H54 (cell line): ENCODE measurements at places on chromosomes 5 and 9.

DNA sequence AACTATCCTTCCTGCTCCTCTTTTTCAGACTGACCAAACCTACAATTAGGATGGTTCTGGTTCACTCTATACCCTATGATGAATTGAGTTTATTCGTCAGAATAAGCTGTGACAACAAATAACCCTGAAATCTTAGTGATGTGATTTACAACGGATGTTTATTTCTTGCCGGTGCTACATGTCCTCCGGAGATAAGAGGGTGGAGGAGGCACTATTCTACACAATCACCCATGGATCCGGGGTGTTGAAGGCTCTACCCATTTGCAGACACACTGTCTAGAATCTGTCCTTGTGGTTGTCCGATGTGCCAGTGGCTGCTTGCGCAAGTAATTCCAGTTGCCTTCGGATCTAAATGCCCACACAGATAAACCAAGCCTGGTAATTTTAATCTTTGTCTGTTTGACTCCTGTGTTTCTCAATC, 44.7 kb downstream of the CDC14B start:
- no peak for DNase-seq

DNA sequence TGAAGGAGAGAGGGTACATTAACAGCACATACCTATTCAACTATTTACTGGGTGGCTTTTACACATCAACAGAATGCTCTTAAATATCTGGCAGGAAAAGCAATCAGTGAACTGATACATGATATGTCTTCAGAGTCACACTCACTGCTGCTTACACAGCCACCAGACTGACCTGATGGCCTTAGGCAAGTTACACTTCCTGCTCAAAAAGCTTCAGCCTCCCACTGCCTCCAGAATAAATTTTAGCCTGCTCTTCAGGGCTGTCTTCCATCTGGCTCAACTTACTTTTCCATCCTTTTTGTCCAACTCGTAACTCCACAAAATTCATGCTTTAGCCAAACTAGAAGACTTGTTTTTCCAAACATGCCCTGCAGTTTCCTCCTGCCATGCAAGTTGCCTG, 10.7 kb downstream of the LOX start:
- no peak for DNase-seq

- DNase-seq, result no peak
Measured at GRCh38 chr5:88113429-88113828, 155.2 kb downstream of the TMEM161B start.

GRCh38 chr9:77020413-77021290, 1.2 kb downstream of the FOXB2 start:
- no peak for DNase-seq

- DNase-seq, result no peak
Measured at GRCh38 chr9:104775574-104775936, 11.6 kb downstream of the NIPSNAP3B start.

DNA sequence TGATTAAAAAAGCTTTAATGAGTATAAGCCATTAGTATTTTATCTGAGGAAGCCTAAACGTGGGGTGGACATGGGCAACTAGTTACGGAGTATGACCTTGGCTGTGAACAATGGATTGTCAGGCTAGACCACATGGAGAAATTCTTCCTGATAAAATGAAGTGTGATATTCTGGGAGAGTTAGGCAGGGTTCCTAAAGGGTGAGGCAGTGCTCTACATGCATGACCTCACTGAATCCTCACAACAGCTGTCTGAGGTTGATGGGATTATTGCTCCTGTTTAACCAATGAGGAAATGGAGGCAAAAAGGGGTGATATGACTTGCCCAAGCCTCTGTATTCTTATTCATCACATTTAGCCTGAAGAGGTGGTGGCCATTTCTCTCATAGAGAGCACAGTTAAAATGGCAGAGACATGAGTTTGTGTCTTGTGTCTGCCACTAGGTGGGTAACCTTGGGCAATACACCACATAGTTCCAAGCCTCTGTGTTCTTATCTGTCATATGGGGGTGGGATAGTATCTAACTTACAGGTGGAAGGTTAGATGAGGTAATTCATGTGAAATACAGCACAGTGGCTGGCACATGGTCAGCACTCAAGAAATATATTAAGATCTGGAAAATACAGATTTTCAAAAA, 96.1 kb upstream of the NR3C1 start:
- DNase-seq, result no peak

GRCh38 chr5:6402939-6403338, 24.6 kb upstream of the MED10 start:
- DNase-seq, result no peak

- no peak for DNase-seq
Measured at GRCh38 chr9:131529597-131530545, 1.2 kb downstream of the UCK1 start.

DNA sequence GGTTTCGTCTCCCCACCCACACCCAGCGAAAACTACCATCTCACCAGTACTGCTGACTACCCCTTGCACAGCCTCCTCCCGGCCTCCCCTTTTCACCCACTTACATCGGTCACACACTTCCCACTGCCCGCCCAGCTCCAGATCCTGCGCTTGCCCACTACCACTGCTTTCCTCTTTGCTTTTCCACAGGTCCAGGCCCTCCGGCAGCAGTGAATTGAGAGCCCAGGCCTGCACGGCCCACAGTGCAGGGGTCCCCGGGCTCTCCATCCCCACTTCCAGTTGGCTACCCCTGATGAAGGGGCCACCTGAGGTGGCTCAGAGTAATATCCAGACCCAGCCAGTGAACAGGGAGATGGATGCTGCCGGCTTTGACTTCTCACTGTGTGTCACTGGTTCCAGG, 120.2 kb upstream of the FSTL4 start:
- DNase-seq, result no peak

- peak; percentile 54 for DNase-seq
Measured at GRCh38 chr5:126624534-126624933, 23.8 kb downstream of the PHAX start.

GRCh38 chr5:95857185-95857945, 34.8 kb upstream of the GLRX start:
- DNase-seq, result no peak

DNA sequence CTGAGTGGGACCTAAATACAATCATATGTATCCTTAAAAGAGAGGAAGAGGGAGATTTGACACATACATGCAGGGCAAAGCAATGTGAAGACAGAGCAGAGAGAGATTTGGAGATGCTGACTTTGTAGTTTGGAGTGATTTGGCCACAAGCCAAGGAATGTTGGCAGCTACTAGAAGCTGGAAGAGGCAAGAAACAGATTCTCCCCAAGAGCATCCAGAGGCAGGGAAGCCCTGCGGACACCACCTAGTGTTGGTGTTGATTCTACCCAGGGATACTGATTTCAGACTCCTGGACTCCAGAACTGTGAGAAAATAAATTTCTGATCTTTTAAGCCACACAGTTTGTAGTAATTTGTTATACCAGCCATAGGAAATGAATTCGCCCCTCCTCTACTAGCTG, 64.9 kb upstream of the OSMR start:
- no peak for DNase-seq

GRCh38 chr5:171629628-171630349, 155.8 kb upstream of the SMIM23 start:
- DNase-seq, result no peak

DNA sequence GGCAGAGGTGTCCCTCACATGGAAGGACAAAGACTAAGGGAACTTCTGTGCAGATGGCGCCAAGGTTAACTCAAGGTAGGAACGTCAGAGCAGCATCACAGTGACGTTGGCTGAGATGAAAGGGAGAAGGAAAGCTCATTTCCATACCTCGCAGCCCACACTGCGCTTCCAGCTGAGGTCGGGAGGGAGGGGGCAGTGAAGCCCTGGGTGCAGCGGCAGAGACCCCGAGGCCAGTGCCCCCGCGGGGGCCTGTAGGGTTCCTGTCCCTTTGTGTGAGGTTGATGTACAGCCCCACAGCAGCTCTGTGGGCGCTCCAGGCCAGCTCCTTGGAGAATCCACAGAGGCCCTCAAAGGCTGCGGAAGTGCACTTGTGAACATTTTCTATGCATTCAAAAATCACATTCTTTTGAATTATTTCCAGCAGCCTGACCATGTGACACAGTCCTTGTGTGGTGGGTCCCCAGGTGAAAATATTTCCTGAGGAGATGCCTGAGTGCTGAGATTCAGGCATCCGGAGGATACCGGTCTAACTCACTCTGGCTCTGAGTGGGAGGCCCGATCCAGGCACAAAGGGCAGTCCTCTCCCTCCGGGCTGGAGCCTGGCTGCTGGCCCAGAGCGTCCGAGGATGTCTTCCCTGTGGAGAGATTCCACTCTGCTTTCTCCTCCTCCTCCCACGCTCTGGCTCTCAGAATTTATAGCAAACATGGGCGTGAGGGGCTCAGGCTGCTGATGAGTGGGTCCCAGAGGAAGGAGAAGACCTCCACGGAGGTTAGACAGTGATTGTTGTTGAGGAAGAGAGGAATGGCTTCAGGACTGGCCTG, 150.7 kb downstream of the ICE1 start:
- DNase-seq, result no peak

DNA sequence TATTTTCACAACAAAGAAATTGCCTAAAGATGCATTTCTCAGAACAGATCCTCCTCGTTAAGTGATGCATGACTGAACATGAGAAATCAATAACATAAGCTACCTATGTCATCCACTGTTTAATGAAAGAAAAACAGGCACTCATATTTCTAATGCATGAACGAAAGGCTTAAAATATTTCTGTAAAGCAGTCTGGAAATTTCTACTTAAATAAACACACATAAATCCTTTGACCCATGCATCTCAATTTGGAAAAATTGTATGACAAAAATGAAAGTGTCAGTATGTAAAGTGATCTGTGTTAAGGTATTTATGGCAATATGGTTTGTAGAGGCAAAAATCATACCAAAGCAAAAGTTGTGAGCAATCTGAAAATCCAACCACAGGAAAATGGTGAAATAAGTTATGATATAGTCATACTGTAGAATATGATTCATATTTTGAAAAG, 399.2 kb upstream of the GRAMD2B start:
- no peak for DNase-seq
